ENCODE measurements at places on chromosomes 4 and X.

DNA sequence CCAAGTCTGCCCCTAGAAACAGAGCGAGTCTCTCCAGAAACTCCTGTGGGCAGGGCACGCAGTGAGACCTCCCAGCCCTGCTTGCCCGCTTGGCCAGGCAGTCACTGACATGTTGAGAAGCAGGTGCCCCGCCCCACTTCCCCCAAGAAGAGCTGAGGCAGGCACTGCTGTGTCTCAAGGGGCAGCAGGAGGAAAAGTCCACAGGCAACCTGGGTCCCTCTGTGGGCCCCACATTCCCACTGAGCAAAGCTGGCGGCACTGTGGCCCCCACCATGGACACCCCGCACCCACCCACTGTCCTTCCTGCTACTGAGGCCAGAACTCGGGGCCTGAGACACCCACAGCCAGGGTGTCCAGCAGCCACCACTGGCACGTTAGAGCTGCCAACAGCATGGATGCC is 137.3 kb upstream of the NKX1-1 start:
- no peak for DNase-seq

DNA sequence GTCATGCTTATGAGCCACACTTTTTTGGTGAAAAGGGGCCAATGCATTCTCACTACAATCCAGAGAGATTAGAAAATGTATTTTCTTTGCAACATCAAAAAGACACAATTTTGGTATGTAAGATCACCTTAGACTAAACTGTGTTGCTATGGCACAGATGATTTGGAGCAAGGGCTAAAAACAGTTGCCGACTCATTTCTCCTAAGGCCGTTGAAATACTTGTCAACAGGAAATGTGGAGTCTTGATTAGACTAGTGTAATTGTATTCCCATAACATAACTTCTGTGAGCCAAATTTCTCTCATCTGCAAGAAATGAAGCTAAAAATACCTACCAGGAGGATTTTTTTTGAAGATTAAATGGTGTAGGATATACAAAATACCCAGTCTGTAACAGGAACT is 2547.7 kb downstream of the ARAP2 start:
- no peak for DNase-seq

DNA sequence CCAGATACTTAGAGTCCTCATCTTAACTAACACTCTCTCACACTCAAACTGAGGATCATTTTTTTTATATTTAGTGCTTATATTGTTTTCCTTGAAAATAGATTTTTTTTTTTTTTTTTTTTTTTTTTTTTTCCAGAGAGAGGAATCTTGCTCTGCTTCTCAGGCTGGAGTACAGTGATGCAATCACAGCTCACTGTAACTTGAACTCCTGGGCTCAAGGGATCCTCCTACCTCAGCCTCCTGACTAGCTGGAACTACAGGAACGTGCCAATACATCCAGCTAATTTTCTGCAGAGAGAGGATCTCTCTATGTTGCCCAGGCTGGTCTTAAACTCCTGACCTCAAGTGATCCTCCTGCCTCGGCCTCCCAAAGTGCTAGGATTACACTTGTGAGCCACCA is 650.3 kb upstream of the ATOH1 start:
- DNase-seq: no peak

DNA sequence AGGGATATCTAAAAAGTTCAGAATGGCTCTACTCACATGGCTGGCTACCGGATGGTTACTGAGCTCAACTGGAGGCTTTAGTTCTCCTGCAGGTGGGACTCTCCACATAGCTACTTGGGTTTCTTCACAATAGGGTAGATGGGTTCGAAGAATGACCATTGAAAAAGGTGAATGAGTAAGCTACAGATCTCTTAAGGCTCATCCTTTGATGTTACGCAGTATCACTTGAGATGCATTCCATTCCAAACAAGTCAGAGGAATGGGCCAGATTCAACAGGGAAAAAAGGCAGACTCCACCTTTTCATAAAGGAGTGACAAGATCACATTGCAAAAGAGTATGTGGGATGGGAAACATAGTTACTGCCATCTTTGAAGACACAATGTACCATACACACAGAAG is 52.6 kb downstream of the DDX53 start:
- no peak for DNase-seq

GRCh38 chr4:39442998-39443397 is 15.7 kb downstream of the RPL9 start:
- no peak for DNase-seq

GRCh38 chrX:56099271-56099670 is 132.9 kb upstream of the KLF8 start:
- no peak for DNase-seq

GRCh38 chr4:34158878-34159277 is 2085.4 kb downstream of the ARAP2 start:
- no peak for DNase-seq

GRCh38 chrX:54288968-54289367 is 68.9 kb downstream of the WNK3 start:
- DNase-seq: no peak

DNA sequence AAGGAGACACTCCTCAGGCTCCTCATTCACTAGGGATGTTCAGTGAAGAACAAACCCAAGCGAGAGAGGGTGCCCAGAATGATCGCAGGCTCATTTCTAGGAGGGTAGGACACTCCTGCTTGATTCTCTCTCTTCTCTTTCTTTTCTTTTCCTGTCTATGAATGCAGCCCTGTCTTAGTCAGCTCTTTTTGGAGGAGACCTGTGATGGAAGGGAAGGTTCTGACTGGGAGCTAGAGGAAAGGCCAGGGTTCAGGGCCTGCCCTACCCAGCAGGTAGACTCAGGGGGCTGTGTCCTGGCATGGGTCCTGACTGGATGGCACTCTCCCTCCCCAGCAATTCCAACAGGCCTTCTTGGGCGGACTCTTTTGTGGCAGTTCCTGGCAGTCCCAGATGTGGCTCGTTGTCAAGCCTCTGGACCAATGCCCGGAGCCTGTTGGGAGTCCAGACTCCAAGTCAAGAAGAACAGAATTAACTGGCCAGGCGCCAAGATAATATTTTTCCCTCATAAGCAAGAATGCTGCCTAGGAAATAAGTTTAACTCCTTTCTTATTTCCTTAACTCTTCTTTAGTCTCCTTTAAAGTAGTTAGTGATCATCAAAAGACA is 139.4 kb upstream of the SCML1 start:
- DNase-seq: peak; percentile 67

- DNase-seq: no peak
These were observed 345.3 kb upstream of the LCORL start for GRCh38 chr4:18366892-18367291.

GRCh38 chrX:48665991-48666390 is 17.6 kb upstream of the WAS start:
- DNase-seq: no peak

GRCh38 chrX:9542761-9543111 is 77.9 kb downstream of the TBL1X start:
- no peak for DNase-seq

GRCh38 chr4:12165616-12166015 is 736.9 kb upstream of the HS3ST1 start:
- no peak for DNase-seq

DNA sequence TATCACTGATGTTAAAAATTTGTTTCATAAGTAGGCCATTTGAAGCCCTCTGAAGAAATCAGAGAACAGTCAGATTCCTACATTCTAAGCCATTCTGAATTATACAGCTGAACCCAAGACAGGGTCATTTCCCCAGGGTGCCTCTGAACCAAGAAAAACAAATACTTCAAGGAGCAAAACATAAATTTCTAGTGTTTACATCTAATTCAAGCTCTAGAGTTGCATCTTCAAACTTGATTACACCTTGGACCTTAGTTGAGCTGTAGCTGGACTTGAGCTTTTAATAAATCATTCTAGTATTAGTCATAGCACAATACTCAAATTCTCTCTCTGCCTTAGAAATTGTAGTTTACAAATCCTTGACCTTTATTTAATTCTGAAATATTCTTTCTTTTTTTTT is 87.6 kb upstream of the IL15 start:
- DNase-seq: no peak

DNA sequence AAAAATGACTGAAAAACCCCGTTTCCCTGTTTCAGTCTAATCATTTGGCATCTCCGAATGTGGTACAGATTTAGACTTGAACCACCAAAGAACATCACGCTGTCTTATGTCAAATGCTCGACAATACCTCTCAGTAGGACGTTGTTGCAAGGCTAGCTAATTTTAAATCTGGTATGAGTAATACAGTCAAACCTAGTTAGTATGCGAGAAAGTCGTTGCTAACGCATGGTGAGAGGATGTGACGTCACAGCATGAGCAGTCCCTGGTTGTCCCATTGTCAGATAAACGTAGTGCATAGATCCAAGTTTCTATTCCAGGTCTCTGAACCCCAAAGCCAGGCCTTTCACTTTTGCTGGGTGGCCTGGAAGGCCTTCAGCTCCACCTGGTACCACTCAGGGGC is 44.7 kb downstream of the SETD7 start:
- DNase-seq: no peak

DNA sequence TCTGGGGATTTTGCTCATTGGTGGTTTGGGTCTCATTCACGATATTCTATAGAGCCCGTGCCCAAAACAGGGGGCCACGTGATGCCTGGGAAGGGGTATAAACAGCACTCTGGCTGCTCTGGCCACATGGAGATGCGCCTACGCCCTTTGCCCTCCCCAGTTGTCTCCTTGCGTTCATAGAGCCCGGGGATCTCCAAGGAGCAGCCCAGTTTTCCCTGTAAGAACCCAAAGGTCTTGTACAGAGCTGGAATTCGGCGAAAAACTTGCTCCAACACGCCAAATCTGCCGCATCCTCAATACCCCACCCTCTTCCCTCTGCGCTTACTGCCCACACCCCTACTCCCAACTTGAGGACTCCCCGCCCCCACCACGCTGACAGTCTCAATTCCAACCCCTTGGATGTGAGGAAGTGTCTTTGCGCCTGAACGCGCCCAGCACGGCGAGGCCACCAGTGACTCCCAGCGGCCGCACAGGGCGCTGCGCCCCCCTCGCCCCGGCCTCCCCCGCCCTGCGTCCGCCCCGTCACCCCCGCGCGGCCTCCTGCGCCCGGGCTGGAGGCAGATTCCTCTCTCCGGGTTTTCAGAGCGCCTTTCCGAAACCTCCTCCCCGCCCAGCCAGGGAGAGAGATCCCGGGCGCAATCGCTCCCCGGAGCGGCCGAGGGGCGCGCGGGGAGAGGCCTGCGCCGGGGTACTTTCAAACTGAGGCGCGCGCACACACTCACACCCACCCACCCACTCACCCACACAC is at the start of gene NHS:
Gene NHS (plus strand): TSS at position 582 of the 748 bp plus-strand sequence. CDS start 558 bp downstream, outside the sequence.
- peak; percentile 52 for DNase-seq

GRCh38 chrX:72079607-72080006 is 52.1 kb downstream of the RTL5 start:
- no peak for DNase-seq

GRCh38 chr4:95548738-95549245 is at the start of gene UNC5C:
Gene UNC5C, minus strand, starts transcription at chr4:95548973.
- no peak for DNase-seq

- no peak for DNase-seq
These were observed 37.5 kb downstream of the CHRNA9 start for GRCh38 chr4:40372651-40373050.

- DNase-seq: no peak
These were observed 32.3 kb downstream of the AFF1 start for GRCh38 chr4:86967073-86967472.

GRCh38 chr4:14449308-14449707 is 553.0 kb upstream of the CPEB2 start:
- DNase-seq: no peak

DNA sequence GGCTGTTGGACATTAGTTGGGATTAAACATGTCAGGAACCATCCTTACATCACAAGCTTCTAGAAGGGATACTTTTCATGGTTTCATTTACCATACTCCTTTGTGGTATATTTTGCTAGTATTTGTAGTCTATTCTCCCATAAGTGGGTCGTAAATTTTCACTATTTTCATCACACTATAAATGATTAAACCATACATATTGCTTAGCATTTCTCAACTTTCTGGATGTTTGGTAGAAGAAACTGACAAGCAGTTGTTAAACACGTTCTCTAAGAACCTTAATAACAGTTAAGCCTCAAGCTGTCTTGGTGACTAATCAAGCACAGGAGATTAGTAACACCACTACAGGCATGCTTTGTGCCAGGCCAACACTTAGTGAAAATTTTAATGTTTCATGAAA is 375.5 kb downstream of the NAF1 start:
- DNase-seq: no peak

DNA sequence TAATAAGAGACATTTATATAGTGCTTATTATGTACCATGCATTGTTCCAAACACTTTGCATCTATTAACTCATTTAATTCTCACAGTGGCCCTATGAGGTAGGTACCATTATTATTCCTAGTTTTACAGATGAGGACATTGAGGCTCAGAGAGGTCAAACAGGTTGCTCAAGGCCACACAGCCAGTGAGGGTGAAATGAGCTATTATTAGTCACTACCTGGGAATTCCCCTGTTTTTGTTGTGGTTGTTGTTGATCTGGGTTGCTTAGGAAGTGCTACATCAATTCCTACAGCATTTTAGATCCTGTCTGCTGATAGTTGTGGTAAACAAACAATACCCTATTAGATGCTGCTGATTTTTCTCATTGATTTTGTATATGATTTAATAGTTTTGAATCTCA is 41.2 kb downstream of the APLN start:
- DNase-seq: no peak

- no peak for DNase-seq
These were observed 242.4 kb downstream of the TMA16 start for GRCh38 chr4:163736876-163737275.

DNA sequence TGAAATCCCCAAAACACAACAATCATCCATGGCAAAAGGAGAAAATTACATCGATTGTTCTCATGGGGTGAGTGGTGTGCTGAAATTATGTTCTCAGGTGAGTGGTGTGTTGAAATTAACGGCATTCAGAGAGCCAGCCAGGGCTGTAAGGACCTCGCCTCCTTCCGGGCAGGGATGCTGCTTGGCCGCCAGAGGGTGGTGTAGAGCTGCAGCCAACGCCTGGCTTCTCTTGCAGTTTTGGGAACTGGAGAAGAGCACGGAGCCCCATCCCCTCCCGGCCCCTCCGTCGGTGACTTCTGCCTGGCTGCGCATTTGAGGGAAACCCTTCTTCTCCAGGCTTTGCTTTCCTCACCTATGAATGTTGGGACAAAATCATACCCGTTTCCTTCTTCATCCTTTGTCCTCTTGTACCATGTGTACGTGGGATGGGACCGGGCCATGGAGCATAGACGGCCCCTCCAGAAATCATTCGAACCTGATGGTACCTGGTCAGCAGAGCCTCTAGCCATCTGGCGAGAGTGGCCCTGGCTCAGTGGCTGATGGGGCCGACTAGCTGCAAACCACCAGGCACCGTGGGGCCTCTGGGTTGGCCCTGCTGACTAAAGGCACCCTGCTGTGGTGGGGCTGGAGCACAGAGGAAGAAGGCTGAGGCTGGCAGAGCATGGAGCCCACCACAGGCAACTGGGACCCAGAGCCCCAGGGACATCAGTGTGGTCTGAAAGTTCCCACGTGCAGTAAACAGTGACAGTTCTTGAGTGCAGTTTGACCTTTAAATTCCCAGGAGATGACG is 28.4 kb downstream of the TRMT44 start:
- peak; percentile 73 for DNase-seq

GRCh38 chr4:161256716-161257115 is 907.1 kb downstream of the FSTL5 start:
- DNase-seq: no peak

DNA sequence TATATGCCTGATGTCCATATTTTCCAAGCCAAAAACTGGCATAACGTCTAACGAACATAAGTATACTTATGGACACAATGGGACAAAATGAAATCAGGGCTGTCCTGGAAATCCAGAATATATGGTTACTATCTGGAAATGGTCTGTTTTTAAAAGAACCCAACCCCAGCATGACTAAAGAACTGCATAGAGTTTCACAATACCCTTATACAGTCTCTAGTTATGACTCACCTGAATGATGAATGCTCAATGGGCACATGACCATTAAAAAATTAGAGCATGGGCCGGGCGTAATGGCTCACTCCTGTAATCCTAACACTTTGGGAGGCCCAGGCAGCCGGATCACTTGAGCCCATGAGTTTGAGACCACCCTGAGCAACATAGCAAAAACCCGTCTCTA is 31.8 kb downstream of the AMMECR1 start:
- no peak for DNase-seq
